CD8-positive, alpha-beta memory T cell (primary cell): ENCODE measurements at places on chromosomes 11 and 22. TPM values are rescaled to one million over a fixed set of nuclear protein-coding genes. Genes with fewer than 3 reads are reported as not detected.

GRCh38 chr22:30297991-30298701 lies 8.8 kb upstream of the CASTOR1 start:
- DNase-seq: no peak

The DNAJB7 gene
- total RNA-seq: not detected

The DRICH1 gene
- 0.47 TPM for total RNA-seq

DNA sequence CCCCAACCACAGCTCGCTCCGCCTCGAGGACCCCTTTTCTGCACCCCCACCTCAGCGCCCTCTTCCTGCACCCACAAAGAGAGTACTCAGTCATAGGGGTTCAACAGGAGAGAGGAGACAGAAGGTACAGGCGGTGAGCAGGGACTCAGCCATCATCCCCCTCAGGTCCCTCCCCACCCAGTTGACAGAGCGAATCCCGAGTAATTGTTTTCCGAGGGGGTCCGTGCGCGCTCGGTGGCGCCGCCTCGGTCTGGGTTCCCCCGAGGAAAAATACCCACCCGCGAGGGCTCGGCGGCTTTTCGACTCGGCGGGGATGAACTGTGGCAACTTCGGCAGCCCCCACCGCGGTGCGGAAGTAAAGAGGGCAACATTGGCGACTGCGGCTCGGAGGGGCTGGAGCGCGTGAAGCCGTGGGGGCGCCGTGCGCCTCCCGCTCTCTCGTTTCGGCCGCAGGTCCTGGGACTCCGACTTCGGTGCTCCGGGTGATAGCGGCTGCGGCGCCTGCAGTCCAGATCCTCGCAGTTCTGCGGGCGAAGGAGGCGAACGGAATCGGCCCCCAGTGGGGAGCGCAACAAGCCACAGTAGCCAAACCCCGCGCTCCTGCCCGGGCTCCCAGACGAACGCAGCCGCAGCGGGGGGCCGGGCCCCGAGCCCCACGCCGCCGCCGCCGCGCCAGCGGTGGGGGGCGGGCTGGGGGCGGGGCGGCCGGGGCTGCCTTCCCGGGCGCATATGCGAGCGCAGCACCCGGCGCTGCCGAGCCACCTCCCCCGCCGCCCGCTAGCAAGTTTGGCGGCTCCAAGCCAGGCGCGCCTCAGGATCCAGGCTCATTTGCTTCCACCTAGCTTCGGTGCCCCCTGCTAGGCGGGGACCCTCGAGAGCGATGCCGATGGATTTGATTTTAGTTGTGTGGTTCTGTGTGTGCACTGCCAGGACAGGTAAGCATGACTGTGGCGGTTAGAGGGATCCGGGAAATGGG lies at the start of gene NELL1:
NELL1 (plus strand) TSS at position 743 of the 976 bp plus-strand sequence.
- no peak for DNase-seq

- DNase-seq: no peak
Measured at GRCh38 chr11:75041263-75041662, 52.5 kb downstream of the NEU3 start.

DNA sequence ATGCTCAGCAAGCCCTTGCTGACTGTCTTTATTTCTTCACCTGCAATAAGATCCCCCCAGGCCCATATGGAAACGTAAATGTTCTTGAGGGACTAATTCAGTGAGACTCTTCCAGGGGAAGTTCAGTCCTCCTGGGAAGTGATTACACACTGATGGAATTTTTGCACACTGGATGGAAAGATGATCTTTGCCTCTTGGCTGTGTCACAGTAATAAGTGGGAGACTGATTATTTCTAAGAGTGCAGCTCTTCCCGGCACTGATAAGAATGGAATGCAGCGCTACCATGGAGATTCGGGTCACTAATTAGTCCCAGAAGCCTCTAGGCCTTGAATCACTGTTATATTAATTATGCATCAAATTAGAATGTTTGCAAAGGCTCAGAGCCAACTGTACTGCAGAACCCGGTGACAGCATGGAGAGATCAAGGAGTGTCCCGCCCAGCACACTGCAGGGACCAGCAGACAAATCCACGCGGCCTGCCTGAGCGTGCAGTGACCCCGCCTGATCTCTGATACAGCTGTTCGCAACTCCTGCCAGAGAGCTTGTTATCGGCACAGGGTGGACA lies 178.3 kb downstream of the SNX19 start:
- DNase-seq: no peak

DNA sequence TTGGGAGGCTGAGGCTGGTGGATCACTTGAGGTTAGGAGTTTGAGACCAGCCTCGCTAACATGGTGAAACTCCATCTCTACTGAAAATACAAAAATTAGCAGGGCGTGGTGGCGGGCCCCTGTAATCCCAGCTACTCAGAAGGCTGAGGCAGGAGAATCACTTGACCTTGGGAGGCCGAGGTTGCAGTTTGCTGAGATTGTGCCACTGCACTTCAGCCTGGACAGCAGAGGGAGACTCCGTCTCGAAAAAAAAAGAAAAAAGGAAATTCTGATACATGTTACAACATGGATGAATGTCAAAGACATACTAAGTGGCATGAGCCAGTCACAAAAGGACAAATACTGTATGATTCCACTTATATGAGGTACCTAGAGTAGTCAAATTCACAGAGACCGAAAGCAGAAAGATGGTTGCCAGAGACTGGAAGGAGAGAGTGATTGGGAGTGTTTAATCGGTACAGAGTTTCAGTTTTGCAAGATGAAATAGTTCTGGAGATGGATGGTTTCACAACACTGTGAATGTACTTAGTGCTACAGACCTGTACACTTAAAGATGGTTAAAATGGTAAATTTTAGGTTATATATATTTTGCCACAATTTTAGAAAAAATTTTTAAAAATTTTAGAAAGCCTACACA lies 92.3 kb downstream of the BLID start:
- no peak for DNase-seq

GRCh38 chr11:70413151-70413550 lies 14.8 kb downstream of the CTTN start:
- DNase-seq: no peak
